Glutamatergic neuron (in vitro differentiated cells): ENCODE measurements at places on chromosomes 1 and 21. TPM values are rescaled to one million over a fixed set of nuclear protein-coding genes. Genes with fewer than 3 reads are reported as not detected.

- DNase-seq: no peak
Measured at GRCh38 chr1:6188466-6188865, 8.3 kb upstream of the CHD5 start.

DNA sequence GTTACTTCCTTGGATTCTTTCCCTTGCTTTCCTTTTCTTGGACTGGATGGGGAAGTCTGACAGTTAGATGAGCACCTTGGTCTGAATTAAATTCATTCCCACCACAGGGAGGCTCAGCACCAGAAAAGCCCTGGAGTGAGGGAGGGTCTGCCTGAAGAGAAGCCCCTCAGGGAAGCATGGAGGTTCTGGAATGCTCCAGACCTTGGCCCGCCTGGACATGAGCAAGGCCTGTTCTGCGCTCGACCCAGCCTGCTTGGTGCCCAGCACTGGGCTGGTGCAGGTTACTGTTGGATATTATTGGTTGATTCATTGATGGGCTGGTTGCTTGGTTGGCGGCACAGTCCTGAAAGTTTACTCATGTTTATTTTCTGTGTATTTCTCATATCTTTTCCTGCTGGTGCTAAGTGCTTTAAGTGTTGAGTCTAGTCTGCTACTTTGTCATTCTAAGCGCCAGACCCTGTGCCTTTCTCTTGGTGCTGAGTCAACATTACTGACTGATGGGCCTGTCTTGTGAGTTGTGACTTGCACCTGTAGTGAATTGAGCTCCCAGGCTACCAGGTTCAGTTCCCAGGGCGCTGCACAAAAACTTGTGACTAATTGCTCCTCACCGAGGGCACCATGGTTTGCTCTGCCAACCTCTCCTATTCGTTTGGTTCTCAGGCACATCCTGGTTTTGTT is 538.5 kb downstream of the KIF26B start:
- DNase-seq: no peak

- peak; percentile 87 for DNase-seq
Measured at GRCh38 chr1:90729504-90730242, 12.6 kb upstream of the BARHL2 start.

Gene WNT3A
- not detected for total RNA-seq

- DNase-seq: peak; percentile 44
Measured at GRCh38 chr21:41877901-41878830, 978 bp downstream of the PRDM15 start.

GRCh38 chr1:27099135-27099586 is 55.8 kb downstream of the SLC9A1 start:
- DNase-seq: peak; percentile 70
